ENCODE measurements at places on chromosomes 4 and X.

DNA sequence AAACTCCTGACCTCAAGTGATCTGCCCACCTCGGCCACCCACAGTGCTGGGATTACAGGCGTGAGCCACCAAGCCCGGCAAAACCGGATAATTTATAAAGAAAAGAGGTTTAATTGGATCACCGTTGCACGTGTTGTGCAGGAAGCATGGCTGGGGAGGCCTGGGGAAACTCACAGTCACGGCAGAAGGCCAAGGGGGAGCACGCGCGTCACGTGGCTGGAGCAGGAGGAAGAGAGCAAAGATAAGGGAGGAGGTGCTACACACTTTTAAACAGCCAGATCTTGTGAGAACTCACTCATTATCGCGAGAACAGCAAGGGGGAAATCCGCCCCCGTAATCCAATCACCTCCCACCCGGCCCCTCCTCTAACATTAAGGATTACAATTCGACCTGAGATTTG lies 177.9 kb upstream of the TENM3 start:
- no peak for DNase-seq

- DNase-seq, result no peak
Observed at GRCh38 chr4:24781999-24782745, 13.2 kb upstream of the SOD3 start.

GRCh38 chr4:131091896-131092295 lies 1995.9 kb downstream of the C4orf33 start:
- DNase-seq, result peak; percentile 19

DNA sequence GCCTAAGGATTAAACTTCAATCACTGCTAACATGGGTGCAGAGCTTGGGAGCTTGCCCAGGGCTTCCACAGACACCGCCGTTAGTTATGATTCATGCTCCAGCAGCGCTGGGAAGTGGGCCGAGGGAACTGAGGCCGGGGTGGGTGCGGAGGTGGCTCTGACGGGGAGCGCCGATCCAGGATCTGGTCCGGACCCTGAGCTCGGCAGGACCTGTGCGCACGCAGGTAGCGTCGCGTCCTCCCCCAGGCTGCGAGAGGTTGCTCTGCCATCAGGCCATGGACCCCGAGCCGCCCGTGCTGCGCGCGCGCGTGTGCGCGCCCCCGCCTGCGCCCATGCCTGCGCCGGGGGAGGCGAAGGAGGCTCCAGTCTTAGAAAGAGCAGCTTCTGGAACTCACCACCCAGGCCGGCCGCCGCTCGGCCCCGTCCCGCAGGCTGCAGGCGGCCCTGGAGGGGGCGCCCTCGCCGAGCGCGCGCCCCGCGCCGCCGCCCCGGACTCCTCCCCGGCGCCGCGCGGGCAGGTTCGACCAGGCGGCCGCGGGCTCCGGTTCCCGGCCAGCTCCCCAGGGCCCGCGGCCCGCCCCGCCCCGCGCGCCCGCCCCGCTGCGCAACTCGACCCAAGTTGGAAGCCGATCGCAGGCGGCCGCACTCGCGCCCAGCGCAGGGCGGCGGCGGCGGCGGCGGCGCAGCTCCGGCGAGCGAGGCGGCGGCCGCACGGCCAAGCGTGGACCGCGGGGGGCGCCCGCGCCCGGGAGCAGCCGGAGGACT lies 732 bp upstream of the ADRA2C start:
- no peak for DNase-seq

DNA sequence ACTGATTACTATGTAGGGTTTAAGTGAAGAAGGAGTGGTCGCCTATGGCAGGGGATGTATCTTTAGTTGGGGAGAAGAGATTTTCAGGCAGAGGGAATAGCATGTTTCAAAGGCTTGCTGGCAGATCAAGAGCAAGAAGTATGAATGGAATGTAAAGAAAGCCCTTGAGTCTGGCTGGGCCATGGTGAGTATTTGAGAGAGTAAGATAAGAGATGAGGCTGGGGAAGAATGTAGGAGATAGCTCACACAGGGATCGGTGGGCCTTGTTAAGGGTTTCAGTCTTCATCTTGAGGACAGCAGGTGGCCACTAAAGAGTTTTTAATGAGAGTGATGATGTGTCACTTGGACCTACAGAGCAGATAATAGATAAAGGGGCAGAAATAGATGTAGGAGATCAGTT lies 319.1 kb upstream of the RPS6KA3 start:
- no peak for DNase-seq
